ENCODE measurements at places on chromosomes 11 and 22.

DNA sequence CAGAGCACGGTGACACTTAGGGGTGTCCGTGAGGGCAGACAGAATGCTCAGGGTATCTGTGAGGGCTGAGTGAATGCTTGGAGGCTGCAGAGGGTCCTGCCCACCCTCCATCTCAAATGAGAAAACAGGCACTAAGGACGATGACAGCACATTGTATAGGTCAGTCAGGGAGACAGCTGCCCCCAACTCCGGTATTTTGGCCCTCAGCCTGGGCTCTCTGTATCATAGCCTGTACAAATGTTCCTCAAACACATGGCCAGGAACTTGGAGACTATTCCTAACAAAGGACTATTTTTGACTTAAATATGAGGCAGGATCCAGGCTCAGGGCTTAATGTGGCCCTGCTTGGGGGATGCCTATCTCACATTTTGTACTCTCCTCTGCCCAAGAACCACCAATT is 145.4 kb downstream of the OPCML start:
- no peak for DNase-seq

DNA sequence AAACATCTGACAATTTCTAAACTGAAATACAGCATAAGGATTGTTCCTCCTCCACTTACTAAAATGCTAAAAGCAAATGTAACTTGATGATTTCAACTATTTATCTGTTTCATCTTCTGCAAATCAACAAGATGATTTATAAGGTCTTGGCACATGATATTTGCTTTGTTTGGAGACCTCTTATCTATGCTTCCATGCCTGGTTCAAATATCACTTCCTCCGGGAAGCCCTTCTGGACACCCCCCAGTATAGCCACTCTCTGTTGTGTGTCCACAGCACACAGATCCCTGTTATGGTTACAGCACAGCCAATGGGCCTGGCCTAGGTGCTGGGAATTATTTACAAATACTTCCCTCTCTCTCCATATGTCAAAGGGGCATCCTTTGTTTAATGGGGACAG is 114.8 kb downstream of the C11orf58 start:
- no peak for DNase-seq

DNA sequence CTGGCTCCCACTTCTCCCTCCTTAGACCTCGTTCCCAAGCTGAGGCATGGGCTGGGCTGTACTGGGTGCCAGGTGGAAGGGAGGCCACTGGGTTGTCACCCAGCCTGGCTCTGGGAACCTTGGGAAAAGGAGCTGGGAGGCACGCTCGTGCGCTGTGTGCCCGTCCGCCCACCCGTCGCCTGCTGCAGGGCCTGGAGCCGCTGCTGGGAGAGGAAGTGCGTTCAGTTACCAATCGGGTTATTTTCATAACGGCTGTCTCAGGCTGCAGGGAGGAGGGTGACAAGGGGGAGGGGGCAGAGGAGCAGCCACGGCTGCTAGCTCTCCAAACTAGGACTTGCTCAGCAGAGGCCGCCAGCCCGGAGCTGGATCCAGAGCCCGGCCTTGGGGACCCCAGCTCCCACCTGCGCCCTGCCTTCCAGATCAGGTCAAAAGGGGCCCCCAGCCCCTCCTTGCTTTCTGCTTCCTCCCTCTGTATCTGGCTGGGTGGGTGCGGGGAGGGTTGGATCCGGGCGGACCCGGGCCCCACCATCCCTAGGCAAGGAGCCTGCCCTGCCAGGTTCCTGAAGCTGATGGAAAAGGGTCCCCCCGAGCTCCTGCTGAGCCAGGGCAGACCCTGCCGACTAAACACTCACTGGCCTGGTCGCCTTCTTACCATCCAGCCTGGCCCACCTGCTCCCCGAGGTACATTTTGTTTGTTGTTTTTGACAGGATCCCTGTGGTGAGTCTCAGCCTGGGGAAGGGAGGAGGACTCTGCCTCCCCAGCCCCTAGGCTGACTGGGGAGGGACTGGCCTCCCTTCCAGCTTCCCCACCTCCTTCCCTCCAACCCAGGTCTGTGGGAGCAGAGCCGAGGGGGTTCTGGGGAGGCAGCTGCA is 14.3 kb downstream of the DGKZ start:
- DNase-seq: peak; percentile 75

DNA sequence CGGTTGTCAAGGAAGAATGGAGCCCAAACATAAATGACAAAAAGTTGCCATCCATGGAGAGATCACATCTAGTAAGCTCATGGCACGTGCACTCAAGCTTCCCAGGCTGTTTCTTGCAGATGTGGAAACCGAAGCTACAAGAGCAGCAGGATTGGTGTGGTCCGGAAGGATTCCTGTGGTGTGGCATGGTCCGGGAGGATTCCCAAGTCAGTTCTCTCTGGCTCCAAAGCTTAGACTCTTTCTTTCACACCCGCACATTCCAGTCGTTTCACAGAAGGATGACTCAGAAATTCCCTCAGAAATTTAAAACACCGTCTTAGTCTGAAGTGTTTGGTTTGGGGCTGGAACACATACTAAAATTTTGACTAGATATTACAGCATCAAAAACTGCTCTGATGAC is 78.0 kb upstream of the DRD2 start:
- DNase-seq: no peak
